ENCODE measurements at places on chromosomes 11 and 22.

GRCh38 chr11:72038491-72038890, 39.8 kb downstream of the IL18BP start:
- no peak for DNase-seq

GRCh38 chr22:48261706-48262105, 1499.3 kb downstream of the TBC1D22A start:
- DNase-seq = no peak

DNA sequence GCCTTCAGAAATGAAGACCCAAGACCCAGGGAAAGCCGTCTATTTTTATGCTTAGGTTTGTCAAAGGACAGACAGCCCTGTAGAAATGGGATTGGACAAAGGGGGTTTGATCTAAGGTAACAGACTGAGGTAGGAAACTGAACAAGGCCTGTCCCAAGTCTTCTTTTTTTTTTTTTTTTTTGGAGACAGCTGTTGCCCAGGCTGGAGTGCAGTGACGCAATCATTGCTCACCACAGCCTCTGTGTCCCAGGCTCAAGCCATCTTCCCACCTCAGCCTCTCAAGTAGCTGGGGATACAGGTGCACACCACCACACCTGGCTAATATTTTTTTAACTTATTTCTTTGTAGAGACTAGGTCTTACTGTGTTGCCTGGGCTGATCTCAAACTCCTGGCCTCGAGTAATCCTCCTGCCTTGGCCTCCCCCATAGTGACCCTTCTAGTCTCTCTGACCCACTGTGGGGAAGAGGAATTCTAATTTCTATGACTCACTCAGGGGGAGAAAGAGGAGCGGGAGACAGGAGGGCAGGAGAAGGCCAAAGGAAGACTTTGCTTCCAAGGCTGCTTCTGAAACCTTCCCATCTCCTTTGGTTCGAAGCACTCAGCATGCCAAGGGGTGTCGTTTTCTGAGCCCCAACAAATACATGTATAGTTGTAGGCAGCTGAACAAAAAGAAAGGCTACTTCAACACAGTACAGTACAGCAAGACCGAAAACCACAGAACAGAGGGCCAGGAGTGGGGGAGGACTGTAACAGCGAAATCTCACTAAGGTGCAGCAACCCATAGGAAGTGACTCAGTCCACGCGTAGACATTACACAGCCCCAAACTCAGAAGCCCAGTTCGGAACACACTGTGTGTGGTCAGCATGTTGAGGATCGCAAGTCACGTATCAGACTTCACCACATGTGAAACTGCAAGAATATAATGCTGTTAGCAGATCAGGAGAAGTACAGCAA, 872 bp downstream of the TMA7B start:
- peak; percentile 70 for DNase-seq

DNA sequence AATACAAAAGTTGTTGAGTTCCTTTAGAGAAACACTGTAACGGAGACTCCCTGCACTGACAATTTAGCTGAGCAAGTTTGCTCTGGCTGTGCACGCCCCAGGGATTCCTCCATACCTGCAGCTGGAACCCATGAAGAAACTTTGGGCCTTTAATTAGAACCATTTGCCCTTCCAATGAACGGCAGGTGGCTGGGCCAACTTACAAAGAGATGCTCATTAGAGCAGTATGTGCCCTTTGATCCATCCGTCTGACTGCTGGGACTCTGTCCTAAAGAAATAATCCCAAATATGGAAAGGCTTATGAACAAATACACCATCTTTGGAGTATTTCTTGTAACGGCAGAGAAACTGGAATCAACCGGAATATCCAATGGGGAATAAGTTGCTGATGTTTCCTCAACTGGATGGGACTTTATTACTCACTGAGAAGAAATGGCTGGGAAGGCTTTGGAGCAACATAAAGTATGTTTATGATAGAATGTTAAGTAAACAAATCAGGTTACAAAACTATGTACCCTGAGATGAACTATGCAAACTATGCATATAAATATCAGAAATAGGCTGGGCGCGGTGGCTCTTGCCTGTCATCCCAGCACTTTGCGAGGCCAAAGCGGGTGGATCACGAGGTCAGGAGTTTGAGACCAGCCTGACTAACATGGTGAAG, 24.4 kb upstream of the FBLN1 start:
- DNase-seq = no peak

DNA sequence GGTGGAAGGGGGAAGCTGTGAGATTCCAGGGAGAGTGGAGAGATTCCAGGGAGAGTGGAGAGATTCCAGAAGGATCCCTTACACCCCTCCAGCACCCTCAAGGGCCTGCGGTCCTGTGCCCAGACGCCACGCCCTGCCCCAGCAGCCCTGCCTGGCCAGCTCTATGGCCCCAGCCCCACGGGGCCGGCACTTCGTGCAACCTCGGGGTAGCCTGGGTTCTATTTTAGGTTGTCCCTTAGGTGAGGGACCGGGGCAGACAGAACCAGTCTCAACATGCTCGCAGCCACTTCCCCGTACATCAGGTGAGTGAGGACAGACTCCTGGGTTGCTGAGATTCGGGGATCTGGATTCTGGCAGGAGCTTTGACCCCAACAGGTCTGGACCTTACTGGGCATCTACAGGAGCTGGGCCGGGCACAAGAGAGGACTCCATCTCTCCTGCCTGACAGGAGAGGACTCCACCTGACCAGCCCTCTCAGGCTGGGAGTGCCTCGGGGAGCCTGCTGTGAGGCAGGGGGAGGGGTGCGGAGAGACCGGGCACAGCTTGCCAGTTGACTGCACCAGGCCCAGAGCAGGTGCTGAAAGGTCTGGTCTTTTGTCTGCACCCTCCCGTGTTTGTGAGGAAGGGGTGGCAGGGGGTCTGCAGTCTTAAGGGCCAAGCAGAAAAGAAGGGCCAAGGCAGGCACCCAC, 8.5 kb upstream of the ADORA2A start:
- DNase-seq = no peak

GRCh38 chr11:122717264-122717867, 61.8 kb downstream of the UBASH3B start:
- no peak for DNase-seq

DNA sequence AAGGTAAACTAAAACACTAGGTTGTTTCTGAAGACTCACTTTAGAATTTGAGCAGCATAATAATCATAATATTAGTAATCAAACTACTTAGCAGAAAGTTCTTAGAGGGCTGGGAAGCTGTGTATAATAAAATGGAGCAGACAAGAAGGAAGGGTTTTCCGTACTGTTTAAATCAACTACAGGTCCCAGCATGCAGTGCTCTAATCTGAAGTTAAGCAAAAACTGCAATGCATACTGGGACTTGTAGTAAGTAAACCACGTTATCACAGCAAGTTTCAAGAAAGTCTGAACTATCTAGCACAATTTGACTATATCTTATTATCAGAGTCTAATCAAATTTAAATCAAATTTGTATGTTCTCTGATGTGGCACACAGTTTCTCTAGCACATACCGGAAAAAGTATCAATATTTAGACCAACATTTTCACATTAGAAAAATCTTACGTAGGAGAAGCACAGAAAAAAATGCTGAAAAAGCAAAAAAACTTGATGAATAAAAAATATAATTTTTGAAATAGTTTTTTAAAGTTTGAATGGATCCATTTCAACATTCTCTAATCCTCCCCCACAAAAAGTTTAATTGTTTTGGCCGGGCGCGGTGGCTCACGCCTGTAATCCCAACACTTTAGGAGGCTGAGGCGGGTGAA, 8.2 kb downstream of the PHF21A start:
- DNase-seq = no peak

DNA sequence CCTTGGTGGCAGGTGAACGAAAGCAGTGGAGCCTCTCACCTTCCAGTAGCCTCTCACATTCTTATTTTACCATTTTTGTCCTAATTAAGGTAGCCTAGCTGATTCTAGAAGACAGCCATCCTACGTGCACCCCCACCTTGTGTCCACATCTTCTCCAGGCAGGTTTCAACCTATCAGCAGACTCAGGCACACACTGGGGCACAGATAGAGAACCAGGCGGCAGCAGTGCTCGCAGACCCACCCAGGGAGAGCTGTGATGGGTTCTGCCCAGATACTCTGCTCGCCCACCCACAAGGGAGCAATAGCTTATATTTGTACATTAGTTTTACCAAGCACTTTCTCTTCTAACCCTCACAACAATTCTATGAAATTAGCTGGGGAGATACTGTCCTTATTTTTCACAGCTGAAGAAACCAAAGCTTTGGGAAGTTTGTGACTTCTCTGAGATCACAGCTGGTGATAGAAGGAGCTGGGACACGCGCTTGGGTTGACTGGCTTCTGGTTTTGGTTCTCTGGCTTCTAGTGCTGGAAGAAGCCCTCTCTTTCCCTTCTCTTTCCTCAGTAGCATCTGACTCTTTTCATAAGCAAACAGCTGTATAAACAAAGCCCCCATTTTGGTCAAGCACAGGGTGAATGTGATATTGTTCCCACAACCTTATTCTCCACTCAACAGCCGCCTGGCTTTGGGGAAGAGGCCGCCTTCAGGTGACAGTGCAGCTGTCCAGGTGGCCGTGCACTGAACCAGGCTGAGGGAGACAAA, 36.9 kb downstream of the PPP2R1B start:
- DNase-seq = no peak

DNA sequence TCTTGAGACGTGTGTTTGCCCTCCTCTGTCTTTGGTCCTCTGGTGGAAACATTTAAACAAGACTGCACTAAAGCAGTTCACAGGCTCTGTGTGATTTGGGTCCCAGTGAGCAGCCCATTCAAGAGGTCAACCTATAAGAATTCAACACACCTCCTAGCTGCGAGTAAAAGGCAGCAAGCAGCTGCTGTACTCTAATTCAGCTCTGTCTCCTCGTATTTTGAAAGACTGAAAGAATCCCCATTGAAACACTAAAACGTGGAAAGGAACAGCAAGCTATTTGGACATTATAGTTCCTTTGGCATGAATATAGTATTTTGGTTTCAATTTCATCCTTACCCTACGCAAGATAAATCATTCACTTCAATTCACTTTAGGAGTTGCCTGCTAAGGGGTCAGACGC, 1046.7 kb downstream of the DLG2 start:
- DNase-seq = no peak

DNA sequence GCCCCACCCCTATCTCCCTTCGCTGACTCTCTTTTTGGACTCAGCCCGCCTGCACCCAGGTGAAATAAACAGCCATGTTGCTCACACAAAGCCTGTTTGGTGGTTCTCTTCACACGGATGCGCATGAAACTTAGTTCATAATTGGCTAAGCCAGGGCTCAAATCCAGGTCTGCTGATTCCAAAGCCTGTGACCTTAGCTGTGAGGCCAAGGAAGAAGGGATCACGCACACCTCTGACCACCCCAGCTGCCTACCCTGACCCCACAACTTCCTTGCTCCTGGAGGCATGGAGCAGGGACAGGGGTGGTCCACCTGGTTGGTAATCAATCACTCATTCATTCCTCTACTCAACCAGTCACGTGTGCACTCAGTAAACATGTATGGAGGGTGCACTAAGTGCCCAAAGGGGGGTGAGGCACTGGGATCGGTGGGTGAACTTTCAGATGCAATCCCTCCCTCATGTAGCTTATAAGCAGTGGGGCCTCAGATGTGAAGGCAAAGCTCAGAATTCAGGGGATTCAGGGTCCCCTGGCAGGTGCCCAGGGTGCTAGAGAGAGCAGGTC, 10.3 kb downstream of the FXYD2 start:
- no peak for DNase-seq

- DNase-seq = no peak
Measured at GRCh38 chr11:112345166-112345565, 84.5 kb upstream of the PLET1 start.

Measured in central memory CD8-positive, alpha-beta T cell (primary cell).